ENCODE measurements at places on chromosomes 2 and 18.
A peak's percentile ranks its signal among the peaks of the same experiment; 100 is the strongest.

DNA sequence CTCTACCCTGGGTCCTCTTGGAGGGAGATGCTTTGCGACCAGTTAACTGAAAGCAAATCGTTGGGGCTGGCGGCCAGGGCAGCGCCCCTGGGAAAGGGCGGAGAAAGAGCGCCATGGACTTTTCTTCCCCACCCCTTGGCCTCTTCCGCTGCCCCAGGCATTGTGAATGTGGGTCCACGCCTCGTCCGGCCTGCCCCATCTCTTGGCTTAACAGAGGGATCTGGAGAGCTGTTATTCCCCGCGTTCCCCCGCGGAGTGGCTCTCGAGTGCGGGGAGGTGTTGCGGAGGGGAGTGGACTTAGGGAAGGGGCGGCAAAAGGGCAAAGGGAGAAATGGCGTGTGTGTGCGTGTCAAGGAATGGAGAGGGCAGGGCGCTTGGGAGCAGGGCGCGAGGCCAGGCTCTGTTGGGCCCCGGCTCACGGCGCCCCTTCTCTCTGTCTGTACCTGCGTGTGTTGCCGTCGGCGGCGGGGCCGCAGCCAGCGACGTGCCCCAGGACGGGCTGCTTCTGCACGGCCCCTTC, 6.6 kb downstream of the EMX1 start:
- DNase-seq, result peak; percentile 9

DNA sequence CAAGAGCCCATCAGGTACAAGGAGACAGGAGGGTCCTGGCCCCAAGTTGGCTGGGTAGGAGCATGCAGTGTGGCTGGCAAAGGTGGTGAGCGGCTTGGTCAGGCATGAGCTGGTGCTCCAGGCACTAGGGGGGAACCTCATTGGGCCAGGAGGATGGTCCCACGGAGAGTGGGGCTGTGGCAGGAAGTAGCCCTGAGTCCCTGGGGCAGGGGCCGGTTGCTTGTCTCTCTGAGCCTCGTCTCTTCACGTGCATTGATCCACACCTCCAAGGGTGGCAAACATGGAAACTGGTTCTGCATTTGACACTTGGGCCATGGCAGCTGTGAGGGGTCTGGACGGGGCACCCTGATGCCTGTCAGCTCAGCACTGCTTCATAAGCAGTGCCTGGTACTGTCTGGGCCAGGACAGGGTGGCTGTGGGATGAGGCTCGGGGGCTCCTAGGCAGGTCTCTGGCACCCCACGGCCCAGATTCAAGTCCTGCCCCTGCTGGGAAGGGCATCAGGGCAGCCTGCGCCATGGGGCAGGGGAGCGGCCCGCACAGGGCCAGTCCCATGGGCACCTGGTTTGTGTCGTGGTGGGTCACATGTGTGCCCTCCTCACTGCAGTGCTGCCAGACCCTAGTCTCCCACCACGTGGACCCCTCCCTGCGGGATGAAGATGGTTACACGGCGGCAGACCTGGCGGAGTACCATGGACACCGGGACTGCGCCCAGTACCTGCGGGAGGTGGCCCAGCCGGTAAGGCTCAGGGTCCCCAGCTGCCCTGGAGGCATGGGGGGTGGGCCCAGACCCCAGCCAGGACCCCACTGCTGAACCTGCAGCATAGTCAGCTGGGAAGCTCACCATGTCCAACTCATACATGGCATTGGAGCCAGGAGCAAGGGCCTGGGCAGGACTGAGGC, 16.4 kb downstream of the ESPNL start:
- no peak for DNase-seq

DNA sequence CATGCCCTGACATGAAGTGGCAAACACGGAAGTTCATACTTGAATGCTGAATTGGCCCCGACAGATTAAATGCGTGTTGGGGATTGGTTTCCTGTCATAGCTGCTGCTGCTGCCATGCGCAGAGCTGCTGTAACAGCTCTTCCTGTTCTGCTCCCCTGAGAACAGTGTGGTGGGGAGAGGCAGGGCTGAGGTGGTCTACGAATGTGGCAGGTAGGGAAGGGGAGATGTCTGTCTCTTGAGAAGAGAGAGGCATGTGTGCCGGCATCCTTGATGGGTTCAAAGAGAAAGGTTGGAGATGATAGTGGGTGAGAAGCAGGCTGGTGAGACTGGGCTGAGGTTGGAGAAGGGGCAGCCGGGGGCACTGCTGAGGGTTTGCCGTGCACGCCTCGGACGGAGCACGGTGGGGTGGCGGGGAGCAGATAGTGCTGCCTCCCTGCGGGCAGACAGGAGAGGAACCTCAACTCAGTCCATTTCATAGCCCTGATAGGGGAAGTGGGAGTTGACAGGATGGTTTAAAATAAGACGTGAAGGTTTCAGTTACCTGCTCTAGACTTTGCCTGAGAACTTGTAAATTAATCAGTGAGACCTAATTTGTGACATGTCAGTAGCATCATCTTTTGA, 46.1 kb downstream of the TMEM185B start:
- DNase-seq, result no peak

DNA sequence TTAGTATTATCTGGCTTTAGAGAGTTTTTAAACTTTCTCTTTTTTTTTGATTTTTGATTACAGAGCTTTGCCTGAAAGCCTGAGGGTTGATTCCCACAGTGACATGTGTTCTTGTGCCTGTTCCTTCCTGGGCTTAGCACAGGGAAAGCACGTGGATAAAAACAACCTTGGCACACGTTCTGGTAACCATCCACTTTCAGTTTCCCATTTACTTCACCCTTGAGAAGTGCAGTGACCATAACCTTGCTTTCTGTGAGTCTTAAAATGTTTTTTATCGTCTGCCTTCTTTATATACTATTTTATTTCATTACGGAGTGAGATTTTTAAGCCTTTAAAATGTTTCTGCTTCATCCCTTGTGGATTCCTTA, 11.5 kb downstream of the CD226 start:
- no peak for DNase-seq

DNA sequence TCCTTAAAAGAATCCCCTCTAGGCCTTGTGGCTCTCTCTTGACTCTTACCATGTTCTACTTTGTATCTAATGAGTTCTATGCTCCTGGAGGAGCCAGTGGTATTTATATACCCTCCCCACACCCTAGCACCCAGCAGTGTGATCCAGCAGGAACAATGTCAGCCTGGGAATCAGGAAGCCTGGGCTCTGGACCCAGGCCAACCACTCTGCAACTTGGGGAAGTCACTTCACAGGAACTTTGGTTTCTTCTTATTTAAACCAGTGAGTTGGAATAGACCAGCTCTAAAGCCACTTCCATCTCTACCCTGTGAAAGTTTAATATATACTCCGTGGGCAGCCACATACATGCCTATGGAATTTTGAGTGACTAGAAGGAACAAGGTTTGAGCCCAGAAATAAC, 11.6 kb upstream of the SPTBN1 start:
- no peak for DNase-seq

- DNase-seq, result no peak
These were observed 8.4 kb downstream of the RSAD2 start for GRCh38 chr2:6885968-6886367.

GRCh38 chr2:20758997-20759396, 63.9 kb downstream of the LDAH start:
- DNase-seq, result no peak

Data from progenitor cell of endocrine pancreas (in vitro differentiated cells).